ENCODE measurements at places on chromosomes 12 and 14.

GRCh38 chr14:36524874-36525745 lies 5.1 kb upstream of the NKX2-1 start:
- DNase-seq, result no peak

DNA sequence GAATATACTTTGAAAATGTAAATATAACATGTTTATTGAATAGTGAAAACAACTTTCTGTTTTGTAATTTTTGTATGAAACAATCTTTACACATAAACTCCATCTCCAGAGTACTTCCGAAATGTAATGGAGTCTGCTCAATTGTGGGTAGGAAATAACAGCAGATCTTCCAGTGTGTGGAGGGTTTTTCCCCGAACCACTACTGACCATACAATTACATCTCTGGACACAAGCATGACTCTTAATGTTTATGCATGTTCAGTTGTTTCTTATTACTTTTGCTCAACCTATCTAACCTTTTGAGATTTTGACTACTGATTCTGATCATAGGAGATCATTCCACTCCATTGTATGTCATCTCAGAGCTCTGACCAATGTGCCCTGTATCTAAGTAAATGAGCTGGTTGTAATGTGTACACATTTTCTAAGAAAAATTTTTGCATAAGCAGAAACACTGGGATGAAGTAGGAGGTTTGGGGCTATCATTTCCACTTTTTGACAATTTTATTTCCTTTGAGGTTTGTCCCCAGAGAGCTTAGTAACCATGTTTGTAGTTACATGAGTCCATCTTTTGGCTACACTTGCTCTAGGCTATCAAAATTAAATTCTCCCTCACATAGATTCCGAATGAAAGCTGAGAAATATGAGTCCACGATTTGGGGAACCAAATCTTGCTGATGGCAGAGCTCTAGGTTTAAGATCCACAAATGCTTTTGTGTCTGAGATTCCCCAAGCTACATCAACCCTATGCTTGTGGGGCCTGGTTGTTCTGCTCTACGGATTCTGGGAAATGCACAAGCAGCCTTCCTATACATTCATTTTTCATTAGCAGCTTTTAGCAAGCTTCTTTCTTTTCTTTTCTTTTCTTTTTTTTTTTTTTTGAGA lies 21.4 kb upstream of the CLEC4D start:
- no peak for DNase-seq

DNA sequence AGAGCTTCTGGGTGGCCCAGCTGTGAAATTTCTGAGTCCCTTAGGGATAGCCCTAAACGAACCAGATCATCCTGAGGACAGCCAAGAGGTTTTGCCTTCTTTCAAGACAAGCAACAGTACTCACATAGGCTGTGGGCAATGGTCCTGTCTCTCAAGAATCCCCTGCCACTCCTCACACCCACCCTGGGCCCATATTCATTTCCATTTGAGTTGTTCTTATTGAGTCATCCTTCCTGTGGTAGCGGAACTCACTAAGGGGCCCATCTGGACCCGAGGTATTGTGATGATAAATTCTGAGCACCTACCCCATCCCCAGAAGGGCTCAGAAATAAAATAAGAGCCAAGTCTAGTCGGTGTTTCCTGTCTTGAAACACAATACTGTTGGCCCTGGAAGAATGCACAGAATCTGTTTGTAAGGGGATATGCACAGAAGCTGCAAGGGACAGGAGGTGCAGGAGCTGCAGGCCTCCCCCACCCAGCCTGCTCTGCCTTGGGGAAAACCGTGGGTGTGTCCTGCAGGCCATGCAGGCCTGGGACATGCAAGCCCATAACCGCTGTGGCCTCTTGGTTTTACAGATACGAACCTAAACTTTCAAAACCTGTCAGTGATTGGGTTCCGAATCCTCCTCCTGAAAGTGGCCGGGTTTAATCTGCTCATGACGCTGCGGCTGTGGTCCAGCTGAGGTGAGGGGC lies 38.9 kb downstream of the DAD1 start:
- DNase-seq, result no peak

DNA sequence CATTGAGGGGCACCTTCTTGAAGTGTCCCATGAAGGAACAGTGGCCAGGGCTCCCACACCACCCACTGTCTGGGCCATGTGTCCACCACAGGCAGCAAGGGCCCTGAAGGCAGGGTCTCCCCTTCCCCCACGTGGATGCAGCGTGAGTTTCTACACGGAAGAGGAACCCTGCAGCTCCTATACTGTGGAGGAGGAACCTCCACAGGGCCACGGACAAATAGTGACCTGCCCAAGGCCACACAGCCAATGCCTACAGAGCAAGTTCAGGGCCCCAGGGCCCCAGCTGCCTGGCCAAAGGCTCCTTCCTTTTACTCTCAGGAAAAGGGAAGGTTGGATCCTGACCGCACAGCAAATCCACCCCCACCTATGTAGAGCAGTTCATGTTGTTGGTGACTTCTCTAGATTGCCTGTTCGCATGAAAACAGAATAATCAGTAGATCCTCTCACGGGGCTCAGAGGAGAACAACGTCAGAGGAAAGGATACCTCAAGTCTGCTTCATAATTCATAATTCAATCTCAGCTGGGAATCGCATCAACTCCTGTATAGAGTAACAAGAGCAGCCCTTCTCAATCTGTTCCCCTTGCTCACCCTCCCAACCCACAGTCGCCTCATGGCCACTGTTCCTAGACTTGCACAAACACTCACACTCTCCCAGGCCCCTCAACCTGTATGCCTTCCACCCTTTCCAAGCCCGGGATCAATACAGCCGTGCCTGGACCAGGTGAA lies 11.1 kb upstream of the KRT73 start:
- no peak for DNase-seq

DNA sequence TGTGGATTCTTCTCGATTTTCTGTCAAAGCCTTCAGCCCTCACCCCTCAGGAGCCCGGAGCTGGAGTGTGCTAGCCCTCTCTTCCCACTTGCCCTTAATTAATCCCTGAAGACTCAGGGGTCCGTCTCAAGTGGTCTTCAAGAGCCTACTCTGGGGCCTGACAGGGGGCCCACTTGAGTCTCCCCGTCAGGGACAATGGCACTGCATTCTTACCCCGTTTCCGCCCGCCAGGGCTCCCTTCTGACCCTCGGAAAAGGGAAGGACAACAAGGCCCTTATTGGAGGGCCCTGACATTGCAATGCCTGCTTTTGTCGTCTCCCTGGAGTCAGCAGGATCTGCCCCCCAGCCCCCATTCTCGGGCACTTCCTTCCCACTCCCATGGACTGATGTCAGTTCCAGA lies 34.4 kb downstream of the TBX3 start:
- no peak for DNase-seq

- no peak for DNase-seq
Observed at GRCh38 chr12:117897372-117898161, 71.2 kb downstream of the KSR2 start.

DNA sequence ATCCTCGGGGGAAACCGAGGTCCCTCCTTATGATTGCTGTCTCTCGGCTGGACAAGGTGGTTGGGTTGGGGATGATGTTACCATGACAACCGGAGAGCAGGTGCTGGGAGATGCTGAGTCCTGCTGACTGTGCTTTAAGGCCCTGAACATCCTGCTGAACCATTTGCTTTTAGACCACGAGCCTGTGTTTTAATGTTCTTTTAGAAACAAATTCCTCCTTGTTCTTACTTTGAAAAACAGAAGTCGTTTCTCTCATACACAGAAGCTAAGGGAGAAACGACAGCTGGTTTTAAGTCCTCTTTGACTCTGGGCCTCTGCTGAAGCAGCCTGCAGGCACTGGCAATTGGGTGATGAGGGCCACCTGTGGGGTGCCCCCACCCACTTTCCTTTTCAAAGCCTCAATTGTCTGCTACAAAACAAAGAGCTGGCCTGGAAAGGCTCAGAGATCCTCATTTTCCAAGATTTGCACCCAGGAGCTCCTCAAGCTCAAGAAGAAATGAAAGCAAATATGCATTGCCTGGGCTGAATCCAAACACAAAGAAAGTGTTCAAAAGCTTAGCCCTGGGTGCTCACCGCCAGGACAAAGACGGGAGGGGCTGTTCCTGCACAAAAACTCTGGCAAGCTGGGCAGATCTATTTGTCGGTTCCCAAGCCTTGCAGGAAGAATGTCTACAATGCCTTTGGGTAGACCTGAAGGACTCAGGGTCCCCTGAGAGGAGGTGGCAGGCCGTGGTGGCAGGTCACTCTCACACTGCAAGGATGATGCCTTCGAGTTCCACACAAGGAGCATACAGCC lies 90.0 kb upstream of the CLMN start:
- DNase-seq, result no peak
